Forelimb muscle (tissue), 1 donor: ENCODE measurements at places on chromosomes 13 and 19. TPM values are rescaled to one million over a fixed set of nuclear protein-coding genes. Genes with fewer than 3 reads are reported as not detected.

- DNase-seq, result peak; percentile 74
Measured at GRCh38 chr13:19959831-19960652, 1.5 kb downstream of the ZMYM2 start.

DNA sequence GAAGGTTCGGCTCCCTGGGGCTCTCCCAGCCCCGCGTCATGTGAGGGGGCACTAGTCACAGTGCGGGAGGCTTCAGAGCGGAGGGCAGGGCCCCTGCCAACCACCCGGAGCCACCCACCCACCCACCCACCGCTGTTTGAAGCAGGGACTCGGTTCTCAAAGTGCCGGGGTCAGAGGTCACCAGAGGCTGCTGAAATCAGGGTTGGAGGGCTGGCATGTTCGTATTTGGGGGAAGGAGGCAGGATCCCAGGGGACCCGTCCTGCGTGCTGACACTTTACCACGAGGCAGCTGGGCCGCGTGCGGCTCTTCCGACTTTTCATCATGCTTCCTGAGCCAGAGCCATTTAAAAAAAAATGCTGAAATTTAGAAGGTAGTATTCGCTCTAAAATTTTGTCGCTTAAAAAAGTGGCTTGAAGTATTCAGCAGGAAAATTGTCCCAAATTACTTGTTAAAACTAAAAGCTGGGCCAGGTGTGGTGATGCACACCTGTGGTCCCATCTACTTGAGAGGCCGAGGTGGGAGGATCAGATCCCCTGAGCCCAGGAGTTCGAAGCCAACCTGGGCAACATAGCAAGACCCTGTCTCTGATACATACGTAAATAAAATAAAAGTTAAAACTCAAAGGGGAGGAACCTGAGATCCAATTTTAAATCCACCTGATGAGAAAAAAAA, 21.2 kb downstream of the ATP11A start:
- DNase-seq, result no peak

GRCh38 chr13:29514720-29515310, 80.7 kb downstream of the SLC7A1 start:
- no peak for DNase-seq

- no peak for DNase-seq
Measured at GRCh38 chr13:110070511-110071120, 236.3 kb downstream of the COL4A1 start.

DNA sequence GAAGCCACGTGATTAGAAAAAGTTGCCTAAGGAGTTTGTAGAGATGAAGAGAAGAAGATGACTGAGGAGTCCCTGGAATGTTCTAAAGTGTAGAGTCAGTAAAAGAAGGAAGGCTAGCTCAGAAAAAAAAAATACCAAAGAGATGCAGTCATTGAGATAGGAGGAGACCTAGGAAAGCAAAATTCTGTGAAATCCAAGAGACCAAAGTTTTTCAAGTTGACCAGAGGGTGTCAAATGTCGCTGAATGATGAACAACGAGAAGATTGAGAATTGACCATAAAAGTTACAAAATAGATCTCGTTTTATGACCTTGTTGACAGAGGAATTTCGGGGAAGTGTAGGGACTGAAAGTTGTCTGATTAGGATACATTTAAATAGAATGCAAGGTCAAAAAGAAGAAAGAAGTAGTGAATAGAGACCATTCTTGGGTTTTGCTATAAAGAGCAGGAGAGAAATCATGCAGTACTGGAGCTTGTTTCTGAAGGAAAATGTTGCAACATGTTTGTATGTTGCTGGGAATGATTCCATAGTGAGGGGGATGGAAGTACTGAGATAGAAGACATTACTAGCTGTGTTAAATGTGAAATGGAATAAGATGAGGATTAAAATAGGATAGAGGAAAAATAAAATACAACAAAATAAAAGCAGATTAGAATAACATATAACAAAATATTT, 30.2 kb upstream of the HTR2A start:
- no peak for DNase-seq

GRCh38 chr13:45356966-45357672, 16.1 kb upstream of the TPT1 start:
- DNase-seq, result no peak

- DNase-seq, result no peak
Measured at GRCh38 chr13:94590744-94591143, 5.2 kb downstream of the TGDS start.

DNA sequence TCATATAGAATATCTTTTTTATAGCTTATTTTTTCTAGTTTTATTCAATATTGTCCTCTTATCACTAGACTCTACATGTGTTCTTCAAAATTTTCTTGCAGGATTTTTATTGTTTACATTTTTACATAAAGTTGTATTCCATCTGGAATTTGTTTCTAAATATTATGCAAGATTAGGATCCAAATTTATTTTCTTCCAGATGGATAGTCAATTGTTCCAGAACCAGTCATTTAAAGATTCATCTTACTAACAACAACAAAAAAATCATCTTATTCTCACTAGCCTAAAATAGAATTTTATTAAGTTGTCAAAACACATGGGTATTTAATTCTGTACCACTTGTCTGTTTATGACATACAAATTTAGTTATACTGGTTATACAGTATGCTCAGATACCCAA, 390.4 kb upstream of the GPC6 start:
- DNase-seq, result no peak

GRCh38 chr13:20136781-20137703, 23.8 kb downstream of the GJA3 start:
- DNase-seq, result no peak

- no peak for DNase-seq
Measured at GRCh38 chr19:51664131-51664530, 17.5 kb upstream of the SIGLEC14 start.

DNA sequence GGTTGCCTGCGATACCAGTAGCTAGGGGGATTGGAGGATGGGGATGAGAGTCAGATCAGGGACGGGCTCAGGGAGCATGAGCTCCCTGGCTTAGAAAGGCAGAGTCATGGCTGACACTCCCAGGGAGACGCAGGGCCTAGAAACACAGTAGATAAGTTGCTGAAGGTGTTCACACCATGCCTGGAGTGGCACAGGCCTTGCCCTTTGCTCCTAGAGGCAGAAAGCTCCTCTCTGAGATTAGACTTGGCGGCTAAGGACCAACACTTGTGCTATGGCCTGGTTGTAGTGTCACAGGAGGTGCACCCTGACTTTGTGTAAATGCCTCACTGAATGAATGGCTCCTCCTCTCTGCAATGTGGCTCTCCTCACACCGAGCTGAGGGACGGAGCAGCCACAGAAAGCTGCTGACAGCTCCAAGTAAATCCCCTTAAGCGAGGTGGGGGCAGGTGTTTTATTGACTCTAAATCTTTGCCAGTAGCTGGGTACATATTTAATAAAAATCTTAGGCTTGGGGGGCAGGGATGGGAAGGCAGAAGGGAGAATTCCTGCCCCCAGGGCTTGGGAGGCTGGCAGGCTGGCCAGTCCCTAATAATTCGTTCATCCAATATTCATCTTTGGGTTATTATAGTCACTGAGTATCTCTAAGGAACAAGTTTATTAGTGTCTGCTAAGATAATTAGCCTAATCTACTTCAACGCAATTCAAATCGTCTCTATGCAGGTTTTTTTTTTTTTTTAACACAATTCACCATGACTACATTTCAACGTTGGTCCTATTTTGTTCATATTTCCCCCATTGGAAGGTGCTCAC, 54.9 kb downstream of the SIAH3 start:
- DNase-seq, result no peak

DNA sequence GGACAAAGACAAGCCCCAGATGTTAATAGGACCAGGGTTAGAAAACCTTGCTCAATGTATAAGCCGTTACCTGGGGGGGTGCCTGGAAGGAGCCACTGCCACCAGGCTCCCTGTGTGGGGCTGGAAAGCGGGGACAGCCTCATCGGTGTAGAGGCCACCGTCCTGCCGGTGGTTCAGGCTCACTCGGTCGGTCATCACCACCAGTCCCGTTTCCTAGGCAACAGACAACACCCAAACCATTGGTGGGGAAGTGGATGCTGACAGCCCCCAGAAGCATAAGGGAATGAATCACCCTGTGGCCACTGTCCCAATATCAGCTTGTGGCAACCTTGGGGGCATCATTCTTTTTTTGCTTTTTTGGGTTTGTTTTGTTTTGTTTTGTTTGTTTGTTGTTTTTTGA, 55.8 kb downstream of the CPAMD8 start:
- DNase-seq, result no peak

ATP4B gene
- 0.09 TPM for polyA plus RNA-seq

CEACAM8 gene
- 0.18 TPM for polyA plus RNA-seq

WDR62 gene
- 2.5 TPM for polyA plus RNA-seq
